ENCODE measurements at places on chromosomes 7 and 10. TPM values are rescaled to one million over a fixed set of nuclear protein-coding genes. Genes with fewer than 3 reads are reported as not detected.

The CALD1 gene
- total RNA-seq = 98.3 TPM

The SFRP4 gene
- not detected for total RNA-seq

The IKZF1 gene
- total RNA-seq = not detected

The ANKRD7 gene
- total RNA-seq = 0.89 TPM
